ENCODE measurements at places on chromosomes 16 and 17.

DNA sequence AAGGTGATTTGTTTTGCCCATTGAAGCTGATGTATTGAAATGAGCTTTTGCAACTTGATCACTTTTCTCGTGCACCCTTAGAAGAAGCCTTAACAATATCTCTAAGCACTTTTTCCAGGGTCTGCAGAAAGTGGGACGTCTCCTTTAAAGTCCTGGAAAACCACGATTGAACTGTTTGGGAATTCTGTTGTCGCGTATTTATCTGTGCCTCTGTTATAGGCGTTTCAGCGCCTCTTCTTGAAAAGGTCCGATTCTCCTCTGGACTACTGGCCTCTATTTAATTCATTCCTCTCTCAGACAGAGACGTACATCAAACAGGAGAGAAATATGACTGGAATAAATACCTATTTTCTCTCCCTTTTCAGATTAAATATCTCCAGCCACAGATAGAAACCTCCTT lies 262.4 kb upstream of the PSMD7 start:
- no peak for DNase-seq

DNA sequence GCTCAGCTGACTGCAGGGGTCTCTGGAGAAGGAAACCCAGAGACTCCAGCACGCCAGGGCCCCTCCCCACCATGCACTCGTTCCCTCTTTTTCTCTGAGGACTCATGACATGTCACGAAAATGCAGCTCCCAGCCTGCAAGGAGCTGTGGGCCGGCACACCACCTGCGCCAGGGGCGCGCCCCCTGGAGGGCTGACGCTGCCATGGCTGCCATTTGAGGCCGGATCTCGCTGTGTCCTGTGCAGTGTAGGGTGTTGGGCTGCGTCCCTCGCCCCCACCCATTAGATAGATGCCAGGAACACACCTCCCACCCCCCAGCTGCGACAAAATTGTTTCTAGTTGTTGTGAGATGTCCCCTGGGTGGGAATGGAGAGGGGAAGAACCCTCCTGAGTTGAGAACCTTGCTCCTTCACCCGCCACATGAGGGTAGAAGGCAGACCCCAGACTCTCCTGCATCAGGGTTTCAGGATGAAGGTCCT lies 8.2 kb downstream of the SYNGR2 start:
- peak; percentile 43 for DNase-seq

GRCh38 chr17:59848778-59849177 lies 44.0 kb downstream of the TUBD1 start:
- DNase-seq, result no peak

GRCh38 chr17:56638591-56639051 lies 45.1 kb downstream of the NOG start:
- DNase-seq, result no peak

- DNase-seq, result no peak
These were observed 21.2 kb upstream of the CYTH1 start for GRCh38 chr17:78803186-78803845.

- DNase-seq, result no peak
These were observed 4.6 kb upstream of the MFSD6L start for GRCh38 chr17:8803531-8804420.

GRCh38 chr16:81553080-81553813 lies 108.6 kb downstream of the CMIP start:
- no peak for DNase-seq

- no peak for DNase-seq
These were observed 2.0 kb downstream of the NCBP3 start for GRCh38 chr17:3843935-3844516.

GRCh38 chr16:48354877-48355855 lies 30.0 kb downstream of the SIAH1 start:
- DNase-seq, result no peak

- no peak for DNase-seq
These were observed 574 bp downstream of the MPP3 start for GRCh38 chr17:43832168-43832975.

DNA sequence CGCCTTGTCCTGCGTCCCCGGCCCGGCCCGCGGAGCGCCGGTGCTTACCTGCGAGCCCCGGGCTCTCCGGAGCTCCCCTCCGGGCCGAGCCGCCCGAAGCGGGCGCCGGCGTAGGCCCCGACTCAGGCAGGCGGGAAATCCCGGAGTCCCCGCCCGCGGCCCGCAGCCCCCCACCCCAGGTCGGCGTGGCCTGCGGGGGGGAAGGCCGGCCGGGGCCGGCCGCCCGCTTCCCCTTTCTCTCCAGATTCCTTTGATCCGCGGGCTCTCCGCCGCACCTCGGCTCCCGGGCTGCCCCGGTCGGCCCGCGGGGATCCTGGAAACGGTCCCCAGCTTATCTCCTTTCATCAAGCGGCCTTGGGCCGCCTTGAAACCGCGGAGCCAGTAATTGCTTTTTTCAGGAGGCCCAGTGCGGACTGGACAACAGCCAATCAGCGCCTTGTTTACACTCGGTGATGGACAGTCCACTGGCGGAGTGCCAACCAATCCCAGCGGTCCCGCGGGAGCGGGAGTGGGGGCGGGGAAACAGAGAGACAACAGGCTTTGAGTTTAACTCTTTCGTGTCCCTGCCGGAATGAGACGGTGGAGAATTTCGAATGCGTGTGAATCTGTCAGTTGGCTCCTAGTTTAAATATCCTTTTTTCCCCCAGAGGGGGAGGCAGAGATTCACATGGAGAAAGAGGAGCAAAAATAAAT lies 1.4 kb upstream of the BAHCC1 start:
- peak; percentile 100 for DNase-seq

DNA sequence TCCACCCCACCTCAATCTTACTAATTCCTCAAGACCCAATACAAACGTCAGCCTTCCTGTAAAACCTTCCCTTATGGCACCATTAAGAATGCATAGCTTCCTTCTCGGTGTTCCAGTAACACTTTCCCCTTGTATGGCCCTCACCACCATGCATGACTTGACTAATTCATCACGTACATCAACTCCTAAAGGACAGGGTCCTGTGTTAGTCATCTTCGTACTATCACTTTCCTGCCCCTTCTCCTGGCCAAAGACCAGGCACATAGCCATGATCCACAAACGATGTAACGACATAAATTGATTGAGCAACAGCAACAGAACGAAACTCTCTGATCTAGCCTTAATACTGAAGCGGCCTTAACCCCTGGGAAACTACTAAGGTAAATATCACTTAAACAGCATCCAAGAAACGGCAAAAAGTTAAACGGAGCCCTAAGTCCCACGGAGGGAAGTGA lies 612 bp downstream of the PSMD12 start:
- no peak for DNase-seq

DNA sequence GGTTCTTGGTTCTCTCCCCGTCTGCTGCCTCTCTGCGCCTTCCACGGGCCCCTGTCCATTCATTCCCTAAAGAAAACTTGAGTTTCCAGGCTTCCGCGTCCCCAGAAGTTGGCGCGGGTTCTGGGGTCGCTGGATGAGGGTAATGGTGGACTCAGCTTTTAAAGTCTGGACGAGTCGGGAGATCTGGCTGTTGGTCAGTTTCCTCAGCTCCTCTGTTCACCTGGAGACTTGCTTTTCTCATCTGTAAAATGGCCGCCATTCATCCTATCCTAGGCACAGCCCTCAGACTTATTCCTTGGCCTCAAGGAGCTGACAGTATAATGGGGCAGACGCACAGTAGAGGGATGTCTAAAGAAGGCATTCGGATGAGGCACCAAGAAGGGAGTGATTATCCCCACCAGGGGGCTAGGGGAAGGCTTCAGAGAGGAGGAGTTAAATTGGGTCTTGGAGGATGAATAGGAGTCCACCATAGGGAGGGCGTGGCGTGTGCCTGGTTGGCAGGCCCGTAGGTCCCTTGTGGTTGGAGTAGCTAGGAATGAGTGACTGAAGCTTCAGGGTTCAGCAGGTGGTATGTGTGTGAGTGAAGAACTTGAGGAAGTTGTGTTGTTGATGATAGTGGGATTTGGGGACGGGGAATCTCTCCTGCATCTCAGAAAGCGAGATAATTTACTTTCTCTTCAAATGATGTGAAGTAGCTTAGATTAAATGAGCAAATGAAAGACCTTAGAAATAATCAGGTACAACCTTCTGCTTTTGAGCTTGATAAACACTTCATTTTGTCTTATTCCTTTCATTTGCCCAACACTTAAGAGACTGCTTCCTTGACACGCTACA lies 652 bp downstream of the VPS35L start:
- DNase-seq, result no peak

DNA sequence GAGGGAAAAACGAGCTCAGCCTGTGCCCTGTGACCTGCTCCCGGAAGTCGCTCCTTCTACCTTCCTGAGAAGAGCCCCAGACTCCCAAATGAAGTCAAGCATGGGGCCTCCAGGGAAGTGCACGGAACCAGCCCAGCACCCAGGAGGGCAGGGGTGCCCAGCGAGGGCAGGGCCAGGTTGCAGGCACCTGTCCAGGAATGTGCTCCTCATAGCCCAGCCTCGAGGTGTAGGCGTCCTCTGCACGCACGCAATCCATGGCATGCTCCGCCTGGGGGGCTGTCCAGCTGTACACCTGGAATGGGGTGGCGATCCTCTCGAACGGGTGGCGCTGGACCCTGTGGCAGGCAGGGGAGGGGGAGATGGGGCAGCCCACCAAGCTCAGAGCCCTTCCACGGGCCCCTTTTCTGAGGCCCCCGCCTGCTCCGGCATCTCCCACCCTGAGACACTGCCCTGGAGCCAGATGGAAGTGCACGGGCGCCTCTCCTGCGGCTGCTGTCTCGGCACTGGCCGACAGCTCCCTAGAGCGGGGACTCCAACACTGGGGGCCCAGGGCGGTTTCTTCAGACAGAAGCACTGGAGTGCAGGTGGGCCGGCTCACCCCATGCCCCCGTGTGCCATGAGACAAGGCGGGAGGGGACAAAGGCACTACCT lies 10.9 kb downstream of the CLUH start:
- no peak for DNase-seq

DNA sequence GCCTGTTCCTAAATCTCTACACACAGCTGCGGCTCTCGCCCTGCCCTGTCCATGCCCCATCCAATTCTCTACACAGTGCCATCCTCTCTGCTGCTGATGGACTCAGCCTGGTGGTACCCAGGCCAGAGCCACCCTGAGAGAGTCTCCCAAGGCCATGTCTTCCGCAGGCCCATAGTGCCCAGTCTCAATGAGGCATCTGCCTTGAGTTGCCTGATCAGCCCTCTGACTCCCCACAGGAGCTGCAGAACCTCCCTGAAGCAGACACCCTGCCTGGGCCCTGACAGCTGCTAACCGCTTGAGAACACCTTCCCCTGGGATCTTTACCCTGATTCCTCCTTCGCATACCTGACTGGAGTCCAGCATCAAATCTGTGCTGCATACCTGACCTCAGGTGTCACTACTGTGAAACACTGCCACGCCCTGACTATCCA lies 13.3 kb downstream of the TSPOAP1 start:
- DNase-seq, result peak; percentile 7

GRCh38 chr17:9982159-9982558 lies 77.1 kb upstream of the RCVRN start:
- no peak for DNase-seq

- peak; percentile 82 for DNase-seq
These were observed 1.2 kb downstream of the NGFR start for GRCh38 chr17:49496183-49496866.

GRCh38 chr16:80947708-80948625 lies 58.7 kb downstream of the CMC2 start:
- DNase-seq, result no peak

GRCh38 chr17:14320734-14321475 lies 20.0 kb downstream of the HS3ST3B1 start:
- no peak for DNase-seq

DNA sequence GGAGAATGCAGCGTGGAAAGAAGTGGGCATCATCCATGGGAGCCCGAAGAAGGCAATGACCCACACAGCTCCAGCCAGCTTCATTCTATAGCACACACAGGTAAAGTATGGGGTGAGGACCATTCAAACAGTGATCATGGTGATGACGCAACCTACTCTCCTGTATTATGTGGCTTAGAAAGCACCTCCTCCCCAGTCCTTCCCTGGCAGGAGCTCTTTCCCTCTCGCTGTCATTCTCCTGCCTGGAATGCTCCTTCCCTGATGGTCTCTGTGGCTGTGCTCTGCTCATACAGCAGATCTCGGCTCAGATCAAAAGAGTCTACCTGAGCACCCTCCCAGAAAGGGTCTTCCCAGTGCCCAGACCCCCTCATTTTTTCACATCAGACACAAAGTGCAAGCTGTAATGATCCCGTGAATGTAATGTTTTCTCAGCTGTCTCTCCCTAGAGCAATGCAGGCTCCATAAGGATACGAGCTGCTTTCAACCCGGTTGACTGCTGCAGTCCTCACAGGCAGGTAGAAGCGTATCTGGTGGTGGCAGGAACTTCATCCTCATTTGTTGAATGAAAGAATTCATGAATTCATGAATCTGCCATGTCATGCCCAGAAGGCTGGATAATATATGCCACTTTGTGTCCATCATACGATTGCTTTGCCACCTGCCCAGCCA lies 248.8 kb downstream of the HS3ST3A1 start:
- DNase-seq, result no peak

DNA sequence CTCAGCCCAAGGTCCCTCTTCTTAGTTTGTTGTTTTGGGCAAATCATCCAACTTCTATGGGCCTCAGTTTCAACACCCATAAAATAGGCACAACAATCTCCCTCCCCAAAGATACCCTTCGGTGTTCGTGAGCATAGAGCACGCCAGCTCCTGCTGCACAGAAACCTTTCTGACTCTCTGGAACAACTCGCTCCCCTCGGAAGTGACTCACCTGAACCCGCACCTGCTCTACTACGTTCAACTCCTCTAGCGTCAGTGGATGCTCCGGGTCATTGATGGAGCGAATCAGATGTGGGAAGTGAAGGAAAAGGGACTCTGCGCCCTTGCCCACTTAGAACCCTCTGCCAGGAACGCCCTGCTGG lies 445 bp downstream of the CIAO2B start:
- DNase-seq, result no peak

DNA sequence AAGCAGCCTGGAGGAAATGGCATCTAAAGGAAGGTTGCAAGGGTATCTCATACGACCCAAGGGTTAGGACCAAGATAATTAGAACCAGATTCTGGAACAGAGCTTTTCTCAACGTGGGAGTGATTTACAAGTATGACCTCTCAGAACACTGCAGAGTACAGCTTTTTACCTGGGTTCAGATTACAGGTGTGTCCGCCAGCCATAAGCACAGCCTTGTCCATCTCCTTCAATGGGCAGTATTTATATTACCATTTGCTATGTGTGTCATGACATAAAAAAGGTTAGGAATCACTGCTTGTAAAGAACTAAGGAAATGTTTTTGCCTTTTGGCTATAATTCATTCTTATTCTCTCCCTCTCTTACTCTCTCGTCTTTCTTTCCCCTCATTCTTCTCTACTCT lies 36.7 kb downstream of the MYO1D start:
- no peak for DNase-seq

GRCh38 chr17:149231-149630 lies 11.9 kb downstream of the SCGB1C2 start:
- DNase-seq, result no peak

Measured in omental fat pad (tissue), 4 donors.